ENCODE measurements at places on chromosomes 11 and 22. TPM values are rescaled to one million over a fixed set of nuclear protein-coding genes. Genes with fewer than 3 reads are reported as not detected.

DNA sequence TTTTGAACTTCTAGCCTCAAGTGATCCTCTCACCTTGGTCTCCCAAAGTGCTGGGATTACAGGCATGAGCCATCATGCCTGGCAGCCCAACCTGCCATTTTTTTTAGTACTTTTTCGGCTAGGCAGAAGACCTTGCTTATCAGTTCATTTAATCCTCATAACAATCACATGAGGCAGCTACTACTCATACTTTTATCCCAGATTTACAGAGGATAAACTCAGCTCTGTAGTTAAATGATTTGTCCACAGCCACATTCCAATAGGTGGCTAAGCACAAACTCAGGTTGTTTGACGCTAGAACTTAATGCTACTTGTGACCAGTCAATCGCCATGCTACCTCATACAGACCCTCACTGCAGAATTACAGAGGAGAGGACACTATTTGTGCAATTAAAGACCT, 28.1 kb downstream of the SBF2 start:
- DNase-seq, result no peak

DNA sequence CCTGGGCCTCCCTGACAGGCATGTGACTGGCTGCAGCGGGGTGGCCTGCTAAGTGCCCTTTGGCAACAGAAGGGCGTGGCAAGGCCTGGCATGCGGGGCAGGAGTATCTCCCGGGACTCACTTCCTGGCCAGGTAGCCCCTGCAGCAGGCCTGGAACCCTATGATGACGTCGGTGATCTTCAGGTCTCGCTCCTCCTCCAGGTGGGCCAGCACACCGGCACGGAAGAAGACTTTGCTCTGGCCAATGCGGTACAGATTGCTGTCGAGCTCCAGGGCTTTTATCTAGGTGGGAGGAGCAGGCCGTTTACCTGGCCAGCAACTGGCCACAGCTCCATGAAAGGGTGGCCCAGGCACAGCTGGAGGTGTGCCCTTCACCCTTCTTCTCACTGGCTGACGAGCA, 50.9 kb downstream of the APOL1 start:
- DNase-seq, result no peak

DNA sequence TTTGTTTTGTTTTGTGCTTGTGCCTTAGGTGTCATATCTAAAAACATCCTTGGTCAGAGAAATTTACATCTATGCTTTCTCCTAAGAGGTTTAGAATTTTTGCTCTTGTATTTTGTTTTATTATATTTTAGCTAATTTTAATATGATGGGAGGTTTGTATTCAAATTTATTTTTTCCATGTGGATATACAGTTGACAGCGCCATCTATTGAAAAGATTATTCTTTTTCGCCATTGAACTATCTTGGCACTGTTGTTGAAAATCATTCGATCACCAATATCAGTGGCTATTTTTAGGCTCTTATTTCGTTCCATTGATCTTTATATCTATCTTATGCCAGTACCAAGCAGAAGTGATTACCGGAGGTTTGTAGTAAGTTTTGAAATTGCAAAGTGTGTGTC, 510.3 kb downstream of the BRD1 start:
- no peak for DNase-seq

- DNase-seq, result no peak
These were observed 249.1 kb downstream of the CTTN start for GRCh38 chr11:70647188-70648166.

GRCh38 chr22:35569916-35570315, 29.3 kb downstream of the RASD2 start:
- no peak for DNase-seq

DNA sequence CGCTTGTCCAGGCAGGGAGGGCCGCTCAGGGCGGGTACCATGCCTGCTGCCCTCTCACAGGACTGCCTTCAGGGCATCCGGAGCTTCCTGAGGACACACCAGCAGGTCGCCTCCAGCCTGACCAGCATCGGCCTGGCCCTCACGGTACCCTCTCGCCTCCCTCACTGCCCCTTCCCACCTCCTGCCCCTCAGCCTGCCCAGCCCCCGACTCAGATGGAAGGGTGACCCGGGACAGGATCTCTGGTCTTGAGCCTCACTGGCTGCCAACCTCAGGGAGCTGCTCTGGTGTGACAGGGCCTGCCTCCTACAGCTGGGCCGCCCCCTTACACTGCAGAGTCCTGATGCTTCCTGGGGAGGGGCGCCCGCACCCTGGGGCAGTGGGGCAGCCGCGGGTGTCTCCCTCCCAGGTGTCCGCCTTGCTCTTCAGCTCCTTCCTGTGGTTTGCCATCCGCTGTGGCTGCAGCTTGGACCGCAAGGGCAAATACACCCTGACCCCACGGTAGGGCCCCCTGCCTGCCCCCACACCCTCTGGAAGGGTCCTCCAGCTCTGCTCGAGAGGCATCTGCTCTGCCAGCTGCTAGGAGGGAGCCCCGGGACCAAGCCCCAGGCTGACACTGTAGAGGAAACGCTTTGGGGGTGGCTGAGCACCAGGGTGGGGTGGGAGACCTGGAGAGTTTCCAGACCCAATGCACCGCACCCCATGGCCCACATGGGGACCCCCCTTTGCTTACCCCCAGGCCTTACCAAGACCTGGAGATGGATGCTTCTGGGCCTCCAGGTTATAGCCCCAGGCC, 14.6 kb downstream of the TSPAN32 start:
- no peak for DNase-seq

- DNase-seq, result no peak
These were observed 4.1 kb downstream of the RELT start for GRCh38 chr11:73380331-73380730.

- DNase-seq, result no peak
These were observed 43.9 kb downstream of the ELFN2 start for GRCh38 chr22:37383341-37383740.

GRCh38 chr11:20973940-20974559, 304.7 kb downstream of the NELL1 start:
- DNase-seq, result no peak

DNA sequence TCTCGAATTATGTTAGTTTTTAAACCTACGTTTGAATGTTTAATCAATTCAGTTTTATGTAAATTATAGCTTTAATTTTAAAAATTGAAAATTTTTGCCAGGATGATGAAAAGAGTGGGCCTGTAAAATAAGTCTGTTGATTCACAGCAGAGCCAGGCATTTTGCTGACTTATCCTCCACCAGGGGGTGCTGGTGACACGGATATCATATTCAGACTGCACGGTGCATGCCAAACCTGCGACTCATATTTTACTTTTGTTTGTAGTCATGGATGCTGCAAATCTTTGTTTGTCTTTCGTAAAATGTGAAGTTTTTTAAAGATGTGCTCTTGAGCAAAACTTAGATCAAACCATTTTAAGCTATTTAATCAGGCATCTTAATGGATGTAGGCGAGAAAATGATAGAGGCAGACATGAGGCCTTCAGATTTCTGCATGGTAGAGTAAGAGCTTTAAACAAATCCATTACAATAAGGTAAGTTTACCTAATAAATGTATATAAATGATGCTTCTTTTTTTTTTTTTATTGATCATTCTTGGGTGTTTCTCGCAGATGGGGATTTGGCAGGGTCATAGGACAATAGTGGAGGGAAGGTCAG, 3.6 kb upstream of the OR8B3 start:
- peak; percentile 70 for DNase-seq

DNA sequence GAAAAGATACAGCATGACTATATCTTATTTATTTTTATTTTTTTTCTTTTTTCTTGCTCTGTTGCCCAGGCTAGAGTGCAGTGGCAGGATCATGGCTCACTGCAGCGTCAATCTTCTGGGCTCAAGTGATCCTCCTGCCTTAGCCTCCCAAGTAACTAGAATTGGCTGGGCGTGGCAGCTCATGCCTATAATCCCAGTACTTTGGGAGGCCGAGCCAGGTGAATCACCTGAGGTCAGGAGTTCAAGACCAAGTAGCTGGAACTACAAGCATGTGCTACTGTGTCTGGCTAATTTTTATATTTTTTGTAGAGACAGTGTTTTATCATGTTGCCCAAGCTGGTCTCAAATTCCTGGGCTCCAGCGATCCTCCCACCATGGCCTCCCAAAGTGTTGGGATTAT, 28.3 kb upstream of the CCDC134 start:
- peak; percentile 26 for DNase-seq

DNA sequence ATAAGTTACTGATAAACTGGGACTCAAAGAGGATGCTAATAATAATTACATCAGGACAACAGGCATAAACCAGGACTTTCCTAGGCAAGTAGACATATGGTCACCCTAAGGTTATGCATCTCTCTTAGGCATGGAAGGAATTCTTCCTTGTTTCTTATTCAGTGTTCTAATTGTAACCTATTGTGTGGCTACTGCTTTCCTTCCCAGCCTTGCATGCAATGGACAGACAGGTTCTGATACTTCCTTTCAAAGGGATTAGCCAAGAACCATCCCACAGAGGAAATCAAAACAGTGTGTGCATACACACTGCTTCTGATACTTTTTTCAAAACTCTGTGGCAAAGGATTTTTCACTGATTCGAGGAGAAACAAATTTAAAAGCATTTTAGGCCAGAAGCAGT, 48.3 kb downstream of the RRAS2 start:
- peak; percentile 21 for DNase-seq

GRCh38 chr11:106461839-106462545, 384.5 kb downstream of the AASDHPPT start:
- no peak for DNase-seq

DNA sequence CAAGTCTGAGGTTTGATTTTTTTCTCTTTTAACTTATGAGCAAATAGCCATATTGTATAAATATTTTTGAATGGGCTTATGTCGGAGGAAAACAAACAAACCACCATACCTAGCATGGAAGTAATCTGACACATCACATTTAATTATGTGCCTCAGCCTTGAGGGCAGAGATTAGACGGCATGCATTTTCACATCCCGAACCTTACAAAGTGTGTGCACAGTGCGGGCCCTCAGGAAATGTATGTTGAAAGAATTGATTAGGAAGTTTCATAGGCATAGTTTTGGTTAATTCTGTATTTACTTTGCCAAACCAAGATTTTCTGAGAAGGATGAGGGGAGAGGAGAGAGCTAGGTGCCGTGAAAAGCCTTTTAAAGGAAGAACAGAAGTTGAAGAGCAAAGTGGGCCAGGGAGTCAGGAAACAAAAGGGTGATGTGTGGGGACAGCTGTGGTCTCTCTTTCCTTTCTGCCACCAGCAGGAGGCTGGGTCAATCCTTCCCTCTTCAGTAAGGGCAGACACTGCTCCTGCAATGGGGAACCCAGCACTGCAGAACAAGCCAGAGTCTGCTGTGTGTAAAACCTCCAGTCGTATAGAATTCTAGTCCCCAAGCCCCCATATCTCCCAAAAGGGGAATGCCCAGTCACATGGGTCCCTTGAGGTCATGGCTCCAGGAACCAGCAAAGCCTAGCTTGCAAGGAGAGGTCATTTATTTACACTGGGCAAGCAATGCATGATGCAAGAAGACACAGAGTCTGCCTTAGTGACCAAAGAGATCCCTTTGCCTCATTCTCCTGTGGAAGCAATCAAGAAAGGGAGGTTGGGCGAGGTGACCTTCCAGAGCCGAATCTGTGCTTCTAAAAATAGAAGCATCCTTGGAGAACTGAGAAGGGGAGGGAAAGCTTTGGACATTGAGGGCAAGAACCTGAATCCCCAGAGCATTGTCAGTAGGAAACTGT, 71.1 kb upstream of the OLFML1 start:
- no peak for DNase-seq

- peak; percentile 71 for DNase-seq
These were observed 73.4 kb upstream of the TEAD1 start for GRCh38 chr11:12600829-12601228.

DNA sequence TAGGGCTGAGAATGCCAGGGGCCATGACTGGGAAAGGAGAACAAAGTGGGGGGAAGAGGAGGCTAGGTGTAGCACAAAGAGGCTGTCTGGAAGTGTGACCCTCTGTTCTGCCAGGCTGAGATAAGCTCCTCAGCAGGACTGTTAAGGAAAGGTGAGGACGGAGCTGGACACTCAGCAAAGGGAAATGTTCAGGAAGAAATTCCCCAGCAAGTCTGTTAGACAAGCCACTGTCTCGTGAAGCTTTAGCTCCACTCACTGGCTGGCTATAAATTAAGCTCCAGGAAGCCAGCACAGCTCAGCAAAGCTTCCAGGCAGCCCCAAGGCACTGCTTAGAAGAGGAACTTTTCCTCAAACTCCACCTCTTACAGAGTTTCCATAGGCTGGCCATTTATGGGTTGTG, 181.2 kb upstream of the API5 start:
- no peak for DNase-seq

DNA sequence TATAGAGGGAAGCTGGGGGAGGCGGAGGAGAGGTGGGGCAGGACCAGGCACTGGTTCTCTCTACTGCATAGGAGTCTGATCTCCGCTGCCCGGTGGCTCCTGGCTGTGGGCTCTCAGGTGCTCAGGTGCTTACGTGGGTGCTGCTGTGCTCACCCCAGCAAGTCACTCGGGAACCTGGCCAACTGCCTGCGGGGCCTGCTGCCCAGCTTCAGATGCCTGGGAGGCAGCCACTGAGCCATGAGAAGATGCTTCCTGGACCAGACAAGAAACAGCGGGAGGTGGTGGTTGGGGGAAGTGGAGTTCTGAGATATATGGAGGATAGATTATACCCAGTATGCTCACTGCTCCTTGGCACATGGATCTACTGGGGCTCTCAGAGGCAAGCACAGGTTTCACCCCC, 1303.4 kb downstream of the TBC1D22A start:
- no peak for DNase-seq

DNA sequence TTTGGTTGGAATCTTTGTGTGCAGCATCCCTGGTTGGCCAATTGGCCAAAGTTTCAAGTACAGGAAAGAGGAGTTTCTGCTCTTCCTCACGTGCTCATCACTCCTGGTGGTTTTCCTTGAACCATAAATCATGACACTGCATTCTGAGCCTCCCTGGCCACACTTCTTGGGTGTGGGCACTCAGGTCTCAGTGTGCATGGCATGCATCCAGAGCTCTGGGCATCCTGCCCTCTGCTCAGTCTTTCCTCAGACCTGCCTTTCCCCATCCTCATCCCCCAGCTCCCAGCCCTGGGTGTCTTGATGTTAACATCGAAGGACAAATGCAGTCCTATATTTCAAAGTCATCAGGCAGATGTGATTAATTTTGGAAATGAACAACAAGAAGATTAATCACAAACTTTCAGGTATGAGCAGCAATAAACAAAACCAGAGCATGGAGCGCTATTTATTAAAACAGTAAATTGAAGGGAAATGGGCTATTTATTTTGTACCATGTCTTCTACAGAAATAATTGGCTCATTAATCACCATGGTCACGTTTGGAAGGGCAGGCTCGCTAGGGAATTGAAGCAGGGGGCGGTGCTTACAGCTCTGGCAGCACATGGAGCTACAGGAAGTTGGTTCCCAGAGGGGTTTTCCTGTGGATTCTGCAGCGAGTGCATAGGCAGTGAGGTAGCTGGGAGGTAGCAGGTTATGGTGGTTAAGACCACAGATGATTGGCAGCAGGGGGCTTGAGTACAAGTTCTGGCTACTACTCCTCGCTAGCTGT, 89.6 kb downstream of the CSNK2A3 start:
- peak; percentile 74 for DNase-seq

The SCGB1D2 gene
- total RNA-seq, result not detected

The IGSF22 gene
- total RNA-seq, result 0.35 TPM

The MYO18B gene
- not detected for total RNA-seq

The RTN4R gene
- total RNA-seq, result 1.2 TPM

The TTC36 gene
- 1.4 TPM for total RNA-seq

The DGAT2 gene
- total RNA-seq, result 3.7 TPM

The ARHGAP32 gene
- 18.9 TPM for total RNA-seq

The TMEM121B gene
- not detected for total RNA-seq

The EMID1 gene
- total RNA-seq, result 0.35 TPM

Data from renal cortical epithelial cell (primary cell).